ENCODE measurements at places on chromosomes 5 and 9. TPM values are rescaled to one million over a fixed set of nuclear protein-coding genes. Genes with fewer than 3 reads are reported as not detected.

TMEM252 gene
- total RNA-seq: not detected

- no peak for DNase-seq
These were observed 12.0 kb downstream of the IRX2 start for GRCh38 chr5:2739360-2740050.

- no peak for DNase-seq
These were observed 25.3 kb downstream of the STXBP1 start for GRCh38 chr9:127637322-127637847.

IL5 gene
- not detected for total RNA-seq

DNAJC25 gene
- 4.4 TPM for total RNA-seq

GRCh38 chr9:119185298-119185697 lies 183.9 kb downstream of the BRINP1 start:
- DNase-seq: no peak

TMEM267 gene
- total RNA-seq: 12.0 TPM

DNA sequence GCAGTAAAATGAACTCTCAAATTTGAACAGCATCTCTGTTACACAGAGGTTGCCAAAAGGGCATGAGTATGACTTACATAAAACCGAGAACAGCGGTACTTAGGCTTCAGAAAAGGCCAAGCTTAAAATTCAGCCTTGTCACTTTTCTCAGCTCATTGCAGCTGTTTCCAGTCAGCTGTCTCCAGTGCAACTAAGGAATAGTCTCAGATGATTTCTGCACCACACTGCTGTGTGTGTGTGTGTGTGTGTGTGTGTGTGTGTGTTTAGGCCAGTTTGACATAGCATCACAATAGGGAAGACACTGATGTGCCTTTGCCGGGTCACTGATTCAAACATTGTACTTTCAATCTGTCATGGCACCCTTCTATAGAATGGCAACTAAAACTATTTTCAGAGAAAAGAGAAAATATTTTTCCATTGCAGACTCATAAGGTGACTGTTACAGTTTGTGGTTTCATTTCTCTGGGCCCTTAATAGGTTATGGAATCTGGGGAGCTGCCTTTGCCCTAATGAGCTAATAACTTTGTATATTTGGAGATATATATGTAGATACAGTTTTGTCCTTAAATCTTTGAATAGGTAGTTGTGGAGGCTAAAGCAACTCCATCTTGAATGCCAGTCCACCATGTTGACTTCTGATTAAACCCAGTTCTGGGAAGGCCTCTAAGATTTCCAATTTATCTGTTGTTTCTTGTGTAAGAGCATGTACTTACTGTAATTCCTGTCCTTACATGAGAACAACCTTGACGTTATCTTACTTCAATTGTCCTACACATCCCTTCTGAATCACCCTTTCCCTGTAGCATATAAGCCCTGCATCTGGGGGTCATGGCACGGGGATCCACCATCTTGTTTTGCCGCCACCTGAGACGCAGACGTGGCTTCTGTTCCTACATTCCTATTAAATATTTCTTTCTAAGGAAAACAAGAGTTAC lies 4.5 kb downstream of the LSM11 start:
- DNase-seq: no peak

DNA sequence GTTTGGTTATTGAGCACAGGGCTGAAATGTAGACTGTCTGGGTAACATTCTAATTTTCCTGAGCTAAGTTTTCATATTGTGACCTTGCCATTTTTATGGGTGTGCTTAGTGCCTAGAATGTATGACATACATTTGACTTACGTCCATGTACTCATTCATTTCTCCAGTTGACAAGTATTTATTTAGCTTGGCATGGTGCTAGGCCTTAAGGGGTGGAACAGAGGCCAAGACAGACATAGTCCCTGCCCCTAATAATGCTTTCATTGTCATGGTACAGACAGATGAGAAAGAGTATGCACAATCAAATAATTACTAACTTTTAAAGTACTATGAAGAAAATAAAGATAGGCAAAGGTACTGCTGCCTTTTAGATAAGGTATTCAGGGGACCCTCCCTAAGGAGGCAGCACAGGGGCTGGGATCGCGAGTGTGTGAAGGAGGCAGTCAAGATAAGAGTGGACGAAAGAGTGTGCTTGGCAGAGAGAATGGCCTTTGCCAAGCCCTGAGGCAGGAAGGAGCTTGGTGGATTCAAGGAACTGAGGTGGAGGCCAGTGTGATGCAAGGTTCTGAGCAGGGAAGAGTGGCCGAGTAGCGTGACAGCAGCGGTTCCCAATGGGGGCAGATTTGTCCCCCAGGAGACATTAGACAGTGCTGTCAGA lies 128.0 kb downstream of the PIP5K1B start:
- no peak for DNase-seq

- peak; percentile 53 for DNase-seq
These were observed 29.3 kb upstream of the OBP2B start for GRCh38 chr9:133238272-133238850.

MOB3B gene
- 19.7 TPM for total RNA-seq

DNA sequence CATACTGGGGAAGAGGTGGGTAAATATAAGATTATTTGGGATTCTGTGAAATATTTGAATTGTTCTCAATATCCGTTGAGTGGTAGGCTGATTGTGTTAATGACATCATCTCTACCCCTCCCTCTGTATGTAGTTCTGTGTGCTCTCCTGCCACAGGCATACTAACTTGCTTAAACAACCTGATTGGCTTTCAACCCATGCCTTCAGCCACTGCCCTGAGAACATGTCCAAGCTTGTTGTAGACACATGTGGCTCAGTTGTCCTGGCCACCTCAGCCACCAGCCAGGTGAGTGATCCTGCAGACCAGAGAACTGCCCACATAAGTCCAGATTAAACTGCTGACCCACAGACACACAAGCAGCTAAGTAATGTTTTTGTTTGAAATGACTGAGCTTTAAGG lies 31.1 kb downstream of the ANKS6 start:
- DNase-seq: no peak

PCDHB9 gene
- total RNA-seq: 12.6 TPM

GRCh38 chr5:173287086-173287485 lies 41.1 kb downstream of the STC2 start:
- DNase-seq: no peak

F12 gene
- 3.3 TPM for total RNA-seq

CNTLN gene
- 5.9 TPM for total RNA-seq

- DNase-seq: no peak
These were observed 61.8 kb downstream of the ABCA1 start for GRCh38 chr9:104866191-104866590.

DNA sequence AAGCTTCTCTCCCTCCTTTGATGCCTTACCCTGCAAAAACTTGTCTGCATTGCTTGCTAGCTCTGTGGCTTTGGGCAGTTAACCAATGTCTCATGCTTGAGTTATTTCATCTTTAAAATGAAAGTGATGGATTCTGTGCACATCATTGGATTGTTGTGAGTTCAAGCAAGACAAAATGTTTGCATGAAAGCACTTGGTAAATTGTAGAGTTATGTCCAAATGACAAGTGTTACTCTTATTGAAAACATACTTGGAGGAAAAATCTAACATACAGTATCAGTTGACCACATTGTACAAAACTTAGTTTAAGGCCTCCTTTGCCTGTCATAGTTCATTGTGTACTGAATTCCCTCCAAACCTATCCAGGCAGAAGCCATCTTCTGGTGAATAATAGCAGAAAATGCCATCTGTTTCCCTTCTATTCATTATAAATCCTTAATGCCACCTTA lies 30.0 kb downstream of the TGFBR1 start:
- no peak for DNase-seq

NME5 gene
- total RNA-seq: 29.2 TPM

DNA sequence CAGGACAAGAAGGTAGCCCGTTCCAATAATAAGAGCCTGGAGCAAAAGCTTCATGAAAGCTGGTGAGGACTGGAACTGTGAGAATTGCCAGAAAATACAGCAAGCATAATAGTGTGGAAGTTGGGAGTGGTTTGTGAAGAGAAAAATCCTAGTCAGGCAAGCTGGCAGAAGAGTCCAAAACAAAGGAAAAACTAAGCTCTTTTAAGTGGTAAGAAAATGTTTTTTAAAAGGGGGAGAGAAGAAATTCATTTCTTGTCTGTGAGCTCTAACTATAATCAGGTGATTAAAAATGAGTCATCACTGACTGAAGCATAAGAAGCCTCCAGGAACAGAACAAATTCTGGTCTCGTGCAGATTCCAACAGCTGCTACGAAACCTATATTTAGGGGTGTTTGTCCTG lies 102.6 kb downstream of the CAAP1 start:
- no peak for DNase-seq

- DNase-seq: no peak
These were observed 146.0 kb downstream of the NTRK2 start for GRCh38 chr9:84815554-84815953.

GRCh38 chr9:68825762-68826472 lies 120.9 kb downstream of the PIP5K1B start:
- no peak for DNase-seq

GADD45G gene
- 11.0 TPM for total RNA-seq

ZDHHC11B gene
- 134 TPM for total RNA-seq

- no peak for DNase-seq
These were observed 69.4 kb downstream of the NPR3 start for GRCh38 chr5:32780508-32780919.

- DNase-seq: no peak
These were observed 24.4 kb upstream of the TGFBI start for GRCh38 chr5:136004436-136004835.

- no peak for DNase-seq
These were observed 3.7 kb upstream of the HOMER1 start for GRCh38 chr5:79517601-79518000.

DNA sequence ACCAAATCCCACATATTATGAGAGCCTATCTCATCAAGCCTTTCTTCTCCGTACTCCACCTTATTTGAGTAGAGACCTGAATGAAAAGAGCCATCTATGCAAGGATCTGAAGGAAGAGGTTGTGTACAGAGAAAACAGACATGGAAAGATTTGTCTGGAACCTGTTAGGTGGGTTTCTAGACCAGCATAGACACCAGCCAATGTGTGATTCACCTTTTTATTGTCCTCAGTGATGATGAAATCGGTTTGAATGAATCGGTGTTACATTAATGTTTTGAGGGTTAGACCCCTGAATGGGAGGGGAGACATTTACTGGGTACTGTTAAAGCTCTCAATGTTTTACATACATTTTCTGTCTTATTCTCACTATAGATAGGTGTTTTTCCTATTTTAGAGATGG lies 223.6 kb downstream of the NMUR2 start:
- no peak for DNase-seq

DNA sequence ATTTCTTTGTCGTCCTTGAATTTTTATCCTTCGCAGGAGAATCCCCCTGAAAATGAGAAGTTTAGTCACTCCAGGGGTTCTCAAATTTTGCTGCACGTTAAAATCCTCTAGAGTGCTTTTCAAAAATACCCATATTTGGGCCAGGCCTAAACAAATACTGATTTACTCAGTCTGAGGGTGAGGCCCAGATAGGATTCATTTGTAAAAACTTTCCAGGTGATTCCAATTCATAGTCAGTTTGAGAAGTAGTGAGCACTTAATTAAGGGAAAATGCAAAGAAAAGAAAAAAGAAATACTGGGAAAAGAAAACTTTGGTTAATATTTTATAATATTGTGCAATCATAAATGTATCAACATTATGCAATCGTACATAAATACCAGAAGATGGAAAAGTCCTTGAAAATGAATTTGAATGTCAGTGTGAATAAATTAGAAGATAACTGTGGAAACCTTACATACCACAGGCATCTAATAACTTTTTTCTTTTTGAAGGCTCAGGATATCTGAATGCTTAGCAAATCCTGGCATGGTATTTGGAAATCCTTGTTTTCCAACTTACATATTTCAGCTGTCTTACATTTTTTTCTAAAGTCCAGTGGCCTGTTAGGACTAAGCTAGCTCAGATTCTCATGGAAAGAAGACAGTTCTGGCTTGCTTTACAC lies 116.5 kb upstream of the DAPK1 start:
- DNase-seq: no peak

DNA sequence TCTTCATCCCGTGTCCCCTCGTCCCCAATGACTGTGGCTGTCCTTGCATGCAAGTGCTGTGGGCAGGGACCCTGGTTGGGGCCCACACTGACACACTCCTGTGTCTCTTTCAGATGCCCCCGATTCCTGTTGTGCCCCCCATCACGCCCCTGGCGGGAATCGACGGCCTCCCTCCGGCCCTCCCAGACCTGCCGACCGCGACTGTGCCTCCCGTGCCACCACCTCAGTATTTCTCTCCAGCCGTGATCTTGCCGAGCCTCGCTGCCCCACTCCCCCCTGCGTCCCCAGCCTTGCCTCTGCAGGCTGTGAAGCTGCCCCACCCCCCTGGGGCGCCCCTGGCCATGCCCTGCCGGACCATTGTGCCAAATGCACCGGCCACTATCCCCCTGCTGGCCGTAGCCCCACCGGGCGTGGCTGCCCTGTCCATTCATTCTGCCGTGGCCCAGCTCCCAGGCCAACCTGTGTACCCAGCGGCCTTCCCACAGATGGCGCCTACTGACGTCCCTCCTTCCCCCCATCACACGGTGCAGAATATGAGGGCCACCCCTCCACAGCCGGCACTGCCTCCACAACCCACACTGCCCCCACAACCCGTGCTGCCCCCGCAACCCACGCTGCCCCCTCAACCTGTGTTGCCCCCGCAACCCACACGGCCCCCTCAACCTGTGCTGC lies 75.0 kb downstream of the WNK2 start:
- peak; percentile 13 for DNase-seq

- DNase-seq: no peak
These were observed 202.2 kb downstream of the NFIB start for GRCh38 chr9:14111696-14112095.

DNA sequence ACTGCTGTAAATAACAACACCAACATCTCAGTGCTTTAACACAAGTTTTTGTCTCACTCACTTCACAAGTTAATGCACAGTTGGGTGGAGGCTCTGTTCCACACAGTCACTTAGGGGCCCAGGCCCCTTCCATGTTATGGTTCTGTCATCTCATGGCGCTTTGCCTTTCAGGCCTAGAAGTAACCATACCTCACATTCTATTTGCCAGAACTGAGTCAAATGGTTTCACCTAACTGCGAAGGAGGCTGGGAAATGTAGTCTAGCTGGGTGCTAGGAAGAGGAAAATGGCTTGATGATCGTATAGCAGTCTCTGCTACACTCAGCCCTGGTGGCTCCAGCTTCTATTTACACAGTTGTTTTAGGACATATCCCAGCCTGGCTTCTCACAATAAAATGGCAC lies 23.1 kb upstream of the MVB12B start:
- no peak for DNase-seq

IL13 gene
- not detected for total RNA-seq

GRCh38 chr9:21854119-21854518 lies 51.7 kb downstream of the MTAP start:
- no peak for DNase-seq

- no peak for DNase-seq
These were observed 682 bp downstream of the DHX29 start for GRCh38 chr5:55306641-55307382.

DNA sequence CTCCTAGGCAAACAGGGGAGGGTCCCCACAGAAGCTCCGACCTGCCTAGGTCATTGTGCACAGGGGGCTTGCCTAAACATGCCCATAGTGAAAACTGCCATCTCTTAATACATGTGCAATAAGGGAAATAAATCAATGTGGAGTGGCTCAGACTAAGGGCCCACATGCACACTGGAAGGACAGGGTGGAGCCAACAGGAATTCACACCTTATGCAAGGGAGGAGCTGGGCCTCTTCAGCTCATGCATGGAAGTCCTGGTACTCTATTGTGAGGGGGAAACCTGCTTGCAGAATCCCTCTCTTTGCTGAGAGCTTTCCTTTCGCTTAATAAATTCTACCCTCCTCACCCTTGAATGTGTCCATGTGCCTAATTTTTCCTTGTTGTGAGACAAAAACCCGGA lies 815.8 kb downstream of the EFNA5 start:
- DNase-seq: no peak

- DNase-seq: no peak
These were observed 28.1 kb upstream of the CKMT2 start for GRCh38 chr5:81205058-81205457.

SHOC1 gene
- total RNA-seq: not detected

- DNase-seq: no peak
These were observed 106.4 kb downstream of the COL5A1 start for GRCh38 chr9:134747951-134748489.

All from dorsolateral prefrontal cortex (tissue), 122 donors.